ENCODE measurements at places on chromosomes 5 and 9.

DNA sequence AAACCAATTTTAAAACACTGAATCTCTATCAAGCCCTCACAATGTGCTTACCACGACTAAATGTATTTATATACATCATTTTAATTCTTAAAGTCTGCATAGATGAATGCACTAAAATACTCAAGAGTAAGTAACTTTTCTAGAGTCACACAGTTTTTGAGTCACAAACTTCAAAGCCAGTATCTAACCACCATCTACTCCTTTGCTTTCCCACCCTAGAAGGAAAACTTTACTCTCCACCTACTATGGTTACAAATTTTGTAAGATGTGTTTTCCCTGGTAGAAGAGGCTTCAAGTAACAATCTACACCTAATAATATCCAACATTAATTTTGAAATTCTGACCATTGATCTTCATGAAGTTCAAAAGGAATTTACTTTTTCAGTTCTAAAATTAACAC is 18.7 kb downstream of the ZFAND5 start:
- DNase-seq = no peak

GRCh38 chr9:34070606-34071324 is 22.1 kb upstream of the UBAP2 start:
- DNase-seq = no peak

- no peak for DNase-seq
These were observed 224.4 kb downstream of the ROR2 start for GRCh38 chr9:91725651-91726050.

DNA sequence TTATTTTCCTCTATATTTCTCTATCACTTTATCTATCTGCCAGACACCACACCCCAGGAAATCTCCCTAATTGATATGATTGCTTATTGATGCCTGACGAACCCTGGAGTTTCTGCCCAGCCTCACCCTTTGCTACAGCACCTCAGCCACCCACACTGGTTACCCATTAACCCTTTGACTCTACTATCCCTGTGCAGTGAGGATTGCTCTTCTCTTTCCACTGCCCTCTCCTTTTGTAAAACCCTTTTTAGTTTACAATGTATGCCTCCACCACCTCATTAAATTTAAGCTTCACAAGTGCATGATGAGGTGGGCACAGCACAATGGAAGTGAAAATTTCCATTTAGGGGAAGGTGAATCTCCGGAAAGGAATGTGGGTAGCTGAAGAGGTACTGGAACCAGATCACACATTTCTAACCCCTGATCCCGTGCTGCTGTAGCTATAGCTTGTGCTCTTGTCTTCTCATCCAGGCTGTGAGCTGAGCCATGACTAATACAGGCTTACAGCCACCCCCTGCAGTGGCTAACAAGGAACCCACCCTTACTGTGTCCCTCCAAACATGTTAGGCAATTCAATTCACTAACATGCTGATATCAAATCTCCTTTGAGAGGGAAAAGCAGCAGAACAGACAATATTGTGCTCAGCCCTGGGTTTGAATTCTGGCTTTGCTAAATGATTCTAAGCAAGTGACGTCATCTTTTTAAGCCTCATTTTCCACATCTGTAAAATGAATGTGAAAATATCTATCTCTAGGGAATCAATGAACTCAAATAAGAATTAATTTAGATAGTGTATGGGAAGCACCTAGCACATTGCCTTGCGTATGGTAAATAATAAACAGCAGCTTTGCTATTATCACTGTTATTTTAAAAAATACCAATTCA is 186.9 kb upstream of the TRIM32 start:
- DNase-seq = no peak

DNA sequence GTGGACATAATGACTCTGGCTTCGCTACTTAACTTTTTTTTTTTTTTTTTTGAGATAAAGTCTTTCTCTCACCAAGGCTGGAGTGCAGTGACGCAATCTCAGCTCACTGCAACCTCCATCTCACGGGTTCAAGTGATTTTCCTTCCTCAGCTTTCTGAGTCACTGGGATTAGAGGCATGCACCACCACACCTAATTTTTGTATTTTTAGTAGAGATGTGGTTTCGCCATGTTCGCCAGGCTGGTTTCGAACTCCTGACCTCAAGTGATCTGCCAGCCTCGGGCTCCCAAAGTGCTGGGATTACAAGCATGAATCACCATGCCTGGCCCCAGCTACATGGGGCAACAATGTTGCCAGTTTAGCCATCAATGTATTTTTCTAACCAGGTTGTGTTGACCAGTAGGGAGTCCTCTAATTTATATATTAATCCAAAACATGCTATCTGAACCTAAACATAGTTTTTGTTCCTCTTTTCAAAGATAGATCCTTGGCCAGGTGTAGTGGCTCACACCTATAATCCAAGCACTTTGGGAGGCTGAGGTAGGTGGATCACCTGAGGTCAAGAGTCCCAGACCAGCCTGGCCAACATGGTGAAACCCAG is 120.3 kb upstream of the LHFPL2 start:
- DNase-seq = no peak

GRCh38 chr5:168311061-168311566 is 19.7 kb downstream of the WWC1 start:
- DNase-seq = no peak
